CD4-positive, alpha-beta memory T cell (primary cell): ENCODE measurements at places on chromosomes 16 and 17. TPM values are rescaled to one million over a fixed set of nuclear protein-coding genes. Genes with fewer than 3 reads are reported as not detected.

NF1 gene
- total RNA-seq: 52.4 TPM

GRCh38 chr16:73285436-73286201 lies 237.7 kb upstream of the ZFHX3 start:
- DNase-seq: no peak

DNA sequence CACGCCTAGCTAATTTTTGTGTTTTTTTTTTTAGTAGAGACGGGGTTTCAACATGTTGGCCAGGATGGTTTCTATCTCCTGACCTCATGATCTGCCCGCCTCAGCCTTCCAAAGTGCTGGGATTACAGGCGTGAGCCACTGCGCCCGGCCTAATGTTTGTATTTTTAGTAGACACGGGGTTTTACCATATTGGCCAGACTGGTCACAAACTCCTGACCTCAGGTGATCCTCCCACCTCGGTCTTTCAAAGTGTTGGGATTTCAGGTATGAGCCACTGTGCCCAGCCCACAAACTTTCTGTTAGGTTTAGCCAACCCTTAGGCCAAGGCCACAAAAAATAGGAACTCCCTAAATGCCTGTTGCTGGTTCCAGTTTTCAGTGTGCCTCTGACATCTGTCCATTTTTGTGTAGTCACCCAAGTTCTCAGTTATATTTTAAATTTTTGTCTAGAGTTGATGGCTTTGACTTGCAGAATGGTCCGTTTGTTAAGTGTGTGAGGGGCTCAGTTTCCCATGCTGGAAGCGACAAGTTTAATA lies 12.7 kb downstream of the CCL16 start:
- no peak for DNase-seq

TMEM238L gene
- total RNA-seq: not detected

GRCh38 chr17:4884489-4884888 lies 14.8 kb upstream of the C17orf107 start:
- no peak for DNase-seq

TBC1D3L gene
- 35.8 TPM for total RNA-seq

CFAP97D1 gene
- not detected for total RNA-seq
